ENCODE measurements at places on chromosomes 7 and 10.

DNA sequence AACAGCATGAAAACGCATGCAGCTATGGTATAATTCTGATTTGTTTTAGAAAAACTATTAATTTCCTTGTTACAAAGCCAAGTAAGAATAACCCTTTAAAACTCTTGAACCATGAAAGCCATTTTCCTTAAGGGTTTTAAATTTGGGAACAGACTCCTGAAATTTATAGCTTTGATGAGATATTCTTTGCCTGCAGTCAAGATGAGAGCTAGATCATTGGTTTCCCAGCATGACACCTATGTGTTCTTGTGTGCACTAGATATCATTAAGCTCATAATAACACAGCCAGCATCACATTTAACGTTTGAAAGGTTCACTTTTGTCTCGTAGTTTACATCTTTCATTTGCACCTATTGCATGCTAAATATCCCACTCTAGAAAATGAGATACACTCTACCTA is 202.2 kb downstream of the PHF14 start:
- DNase-seq = no peak

GRCh38 chr10:116150606-116151005 is 122.4 kb downstream of the GFRA1 start:
- DNase-seq = no peak

GRCh38 chr7:73891178-73891885 is 30.4 kb downstream of the TMEM270 start:
- DNase-seq = no peak

GRCh38 chr7:17526621-17527020 is 228.2 kb downstream of the AHR start:
- no peak for DNase-seq

- DNase-seq = no peak
These were observed 53.9 kb downstream of the SHH start for GRCh38 chr7:155758348-155758747.
